ENCODE measurements at places on chromosomes 3 and 15.

GRCh38 chr3:109995377-109995776, 658.0 kb upstream of the DPPA4 start:
- no peak for DNase-seq

GRCh38 chr3:135964160-135964955, 1.2 kb upstream of the PPP2R3A start:
- DNase-seq, result no peak

DNA sequence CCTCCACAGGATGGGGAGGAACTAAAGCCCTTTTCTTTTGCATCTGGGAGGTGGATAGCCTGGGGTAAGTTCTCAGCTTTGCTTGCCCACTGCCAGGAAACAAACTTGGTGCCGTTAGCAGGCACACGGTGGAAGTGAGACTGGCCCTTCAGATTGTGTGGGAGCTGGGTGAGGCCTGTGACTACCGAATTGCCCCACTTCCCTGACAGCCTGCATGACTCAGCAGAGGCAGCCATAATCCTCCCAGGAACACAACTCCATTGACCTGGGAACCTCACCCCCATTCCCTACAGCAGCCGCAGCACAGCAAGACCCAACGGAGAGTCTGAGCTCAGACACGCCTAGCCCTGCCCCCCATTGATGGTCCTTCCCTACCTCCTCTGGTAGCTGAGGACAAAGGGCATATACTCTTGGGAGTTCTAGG, 282.6 kb downstream of the KLF13 start:
- no peak for DNase-seq

DNA sequence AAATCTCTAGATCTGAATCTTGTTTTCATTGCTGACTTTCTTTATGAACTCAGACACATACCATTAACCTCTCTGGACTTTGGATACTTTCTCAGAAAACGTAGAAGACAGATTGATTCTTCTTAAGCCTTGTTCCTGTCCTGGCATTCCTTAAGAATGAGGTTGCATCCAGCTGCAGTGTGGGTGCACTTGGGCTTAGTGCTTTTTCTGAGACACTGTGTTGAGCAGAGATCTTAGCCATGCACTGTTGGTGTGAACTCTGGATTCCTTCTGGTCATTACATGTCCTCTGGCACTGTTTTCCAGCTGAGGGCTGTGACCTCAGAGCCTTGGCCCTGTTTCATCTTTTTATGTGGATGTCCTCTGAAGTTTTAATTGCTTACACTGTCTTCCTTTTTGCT, 428.3 kb downstream of the CNTN4 start:
- DNase-seq, result no peak

- DNase-seq, result no peak
These were observed 59.1 kb upstream of the CTDSPL2 start for GRCh38 chr15:44368370-44368769.

DNA sequence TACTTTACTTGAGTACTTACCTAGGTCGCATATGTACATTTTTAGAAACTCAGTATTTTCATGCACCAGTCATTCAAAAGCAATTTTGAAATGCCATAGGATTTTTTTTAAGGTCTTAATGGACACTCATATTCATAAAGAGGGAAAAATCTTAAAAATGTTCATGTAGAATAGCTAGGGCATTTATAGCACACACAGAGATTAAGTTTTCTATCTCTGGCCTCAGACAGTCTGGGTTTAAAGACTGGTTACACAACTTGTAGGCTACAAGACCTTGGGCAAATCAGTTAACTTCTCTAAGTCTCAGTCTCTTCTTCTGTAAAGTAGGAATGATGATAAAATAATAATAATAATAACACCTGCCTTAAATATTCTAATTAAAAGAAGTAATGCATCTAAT, 48.5 kb upstream of the UBP1 start:
- no peak for DNase-seq

DNA sequence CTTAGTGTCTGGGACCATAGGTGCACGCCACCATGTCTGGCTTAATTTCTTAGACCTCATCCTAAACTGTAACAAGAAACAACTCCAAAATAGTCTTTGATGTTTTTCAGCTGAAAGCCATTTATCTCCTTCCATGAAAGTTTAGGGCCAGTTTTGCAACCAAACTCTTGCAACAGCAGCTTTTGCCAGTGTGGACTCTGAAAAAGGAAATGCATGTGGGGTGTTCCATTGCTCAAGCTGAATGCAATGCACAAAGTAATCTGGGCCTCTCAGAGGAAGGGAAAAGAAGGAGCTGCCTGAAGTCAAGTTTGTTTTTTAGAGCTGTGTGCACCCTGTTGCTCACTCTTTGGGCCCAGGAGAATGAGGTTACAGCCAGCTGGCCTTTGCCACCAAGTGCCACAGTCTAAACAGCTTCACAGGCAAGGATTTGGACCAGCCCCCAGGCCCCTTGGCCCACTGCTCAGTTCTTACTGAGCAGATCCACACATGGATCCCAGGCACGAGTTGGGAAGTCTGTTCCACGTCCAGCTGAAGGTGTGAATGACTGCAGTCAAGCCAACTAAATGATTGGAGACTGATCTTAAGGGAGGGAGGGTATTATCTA, 212.3 kb upstream of the LRRFIP2 start:
- peak; percentile 61 for DNase-seq

DNA sequence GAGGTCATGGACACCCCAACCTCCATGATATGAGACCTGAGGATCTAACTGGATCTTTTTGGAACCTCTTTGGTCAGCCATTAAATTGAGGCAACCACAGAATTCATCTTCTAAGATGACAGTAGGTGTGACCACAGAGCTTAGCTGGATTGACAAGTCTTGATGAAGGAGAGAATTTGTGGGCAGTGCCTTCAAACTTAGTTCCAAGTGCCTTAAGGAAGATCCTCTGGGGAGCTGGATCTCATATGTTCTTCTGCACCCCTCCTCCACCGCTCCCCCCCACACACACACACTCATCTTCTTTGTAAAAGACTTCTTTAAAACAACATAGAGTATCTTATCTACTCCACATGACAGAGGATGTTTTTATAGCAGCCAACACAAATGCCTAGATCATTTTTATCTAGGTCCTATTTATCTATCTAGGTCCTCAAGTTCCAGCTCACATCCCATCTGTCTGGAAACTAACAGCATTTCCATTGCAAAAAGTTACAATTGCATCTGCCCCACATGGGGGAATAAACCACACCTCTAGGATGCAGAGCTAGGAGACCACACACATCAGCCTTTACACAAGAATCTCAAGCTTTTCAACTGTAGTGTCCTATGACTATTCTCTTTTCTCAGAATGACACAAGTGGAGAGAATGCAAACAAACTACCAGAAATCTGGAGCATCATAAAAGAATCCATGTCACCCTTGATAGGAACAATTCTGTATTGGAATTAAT, 37.4 kb downstream of the WWTR1 start:
- peak; percentile 79 for DNase-seq

DNA sequence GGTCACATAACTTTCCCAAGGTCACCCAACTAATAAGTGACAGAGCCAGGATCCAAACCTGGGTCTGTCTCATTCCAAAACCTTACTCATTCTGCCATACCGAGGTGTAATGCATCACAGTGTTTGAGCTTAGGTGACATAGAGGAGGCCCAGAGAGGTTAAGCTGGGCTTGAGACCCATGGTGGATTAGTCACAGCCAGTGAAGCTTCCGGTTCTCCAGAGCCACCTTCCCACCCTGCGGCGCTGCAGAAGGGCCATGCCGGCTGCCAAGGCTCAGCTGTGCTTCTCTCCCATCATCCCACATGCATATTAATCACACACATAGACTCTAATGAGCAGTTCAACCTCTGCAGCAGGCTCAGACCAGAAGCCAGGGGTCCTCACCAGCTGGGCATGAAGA, 42.2 kb downstream of the SPSB4 start:
- no peak for DNase-seq

DNA sequence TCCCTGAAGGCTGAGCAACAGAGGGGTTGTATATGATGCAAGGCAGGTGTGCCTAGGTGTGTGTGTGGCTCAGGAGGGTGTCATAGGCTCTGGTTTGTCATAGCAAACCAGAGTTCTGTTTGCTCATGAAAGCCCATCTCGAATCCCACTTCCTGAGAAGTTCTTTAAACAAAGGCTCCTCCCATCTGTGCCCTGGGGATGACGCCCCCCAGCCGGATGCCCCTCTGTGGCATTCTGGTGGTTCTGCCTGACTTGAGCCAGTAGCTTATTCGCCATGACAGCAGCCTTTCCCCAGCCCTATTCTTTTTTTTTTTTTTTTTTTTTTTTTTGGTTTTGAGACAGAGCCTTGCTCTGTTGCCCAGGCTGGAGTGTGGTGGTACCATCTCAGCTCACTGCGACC, 45.4 kb downstream of the PDIA5 start:
- DNase-seq, result no peak

DNA sequence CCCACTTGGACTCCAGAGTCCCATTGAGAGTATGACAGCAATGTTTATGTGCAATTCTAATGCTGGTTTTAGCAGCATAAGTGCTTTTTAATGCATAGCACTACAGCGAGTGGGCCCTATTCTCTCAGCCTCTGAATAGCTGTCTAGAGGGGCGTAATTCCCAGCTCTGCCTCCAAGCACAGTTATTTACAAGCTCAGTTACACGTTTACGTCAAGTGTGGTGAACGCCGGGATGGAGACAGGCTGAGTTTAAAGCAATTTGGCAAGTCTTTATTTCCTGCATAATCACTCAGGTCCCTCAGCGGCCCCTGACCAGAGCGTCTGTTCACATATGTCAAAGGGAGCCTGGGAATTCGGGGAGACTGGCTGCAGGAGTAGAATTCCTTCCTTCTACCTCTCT, 43.9 kb downstream of the SOX14 start:
- no peak for DNase-seq

GRCh38 chr3:11452312-11452711, 180.1 kb downstream of the ATG7 start:
- no peak for DNase-seq

DNA sequence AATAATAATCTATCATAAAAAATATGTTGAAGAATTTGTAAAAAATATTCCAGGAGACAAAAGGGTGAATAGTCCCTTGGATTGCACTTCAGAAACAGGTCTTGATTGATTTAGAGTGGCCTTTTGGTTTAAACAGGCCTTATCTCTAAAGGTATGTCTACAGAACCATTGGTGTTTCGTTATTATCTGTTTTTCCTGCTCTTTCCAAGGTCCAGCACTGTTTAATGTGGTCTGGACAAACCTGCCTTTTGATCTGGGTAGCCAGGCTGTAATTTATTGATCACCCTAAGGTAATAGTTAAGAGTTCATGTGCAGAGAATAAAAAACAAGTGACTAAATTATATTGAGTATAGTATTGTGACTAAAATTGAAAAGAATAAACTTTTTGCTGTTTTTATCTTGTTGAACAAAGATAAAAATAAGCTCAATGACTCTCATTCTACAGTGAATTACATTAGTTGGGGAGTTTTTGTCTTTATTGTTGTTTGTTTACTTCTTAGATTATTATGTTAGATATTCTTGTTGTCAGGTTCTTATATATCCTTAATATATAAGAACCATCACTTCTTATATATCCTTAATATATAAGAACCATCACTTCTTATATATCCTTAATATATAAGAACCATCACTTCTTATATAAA, 25.1 kb downstream of the SLC2A2 start:
- DNase-seq, result no peak

GRCh38 chr3:38519000-38519399, 22.9 kb downstream of the EXOG start:
- DNase-seq, result no peak

GRCh38 chr3:46709721-46710120, 7.9 kb downstream of the PRSS50 start:
- no peak for DNase-seq

DNA sequence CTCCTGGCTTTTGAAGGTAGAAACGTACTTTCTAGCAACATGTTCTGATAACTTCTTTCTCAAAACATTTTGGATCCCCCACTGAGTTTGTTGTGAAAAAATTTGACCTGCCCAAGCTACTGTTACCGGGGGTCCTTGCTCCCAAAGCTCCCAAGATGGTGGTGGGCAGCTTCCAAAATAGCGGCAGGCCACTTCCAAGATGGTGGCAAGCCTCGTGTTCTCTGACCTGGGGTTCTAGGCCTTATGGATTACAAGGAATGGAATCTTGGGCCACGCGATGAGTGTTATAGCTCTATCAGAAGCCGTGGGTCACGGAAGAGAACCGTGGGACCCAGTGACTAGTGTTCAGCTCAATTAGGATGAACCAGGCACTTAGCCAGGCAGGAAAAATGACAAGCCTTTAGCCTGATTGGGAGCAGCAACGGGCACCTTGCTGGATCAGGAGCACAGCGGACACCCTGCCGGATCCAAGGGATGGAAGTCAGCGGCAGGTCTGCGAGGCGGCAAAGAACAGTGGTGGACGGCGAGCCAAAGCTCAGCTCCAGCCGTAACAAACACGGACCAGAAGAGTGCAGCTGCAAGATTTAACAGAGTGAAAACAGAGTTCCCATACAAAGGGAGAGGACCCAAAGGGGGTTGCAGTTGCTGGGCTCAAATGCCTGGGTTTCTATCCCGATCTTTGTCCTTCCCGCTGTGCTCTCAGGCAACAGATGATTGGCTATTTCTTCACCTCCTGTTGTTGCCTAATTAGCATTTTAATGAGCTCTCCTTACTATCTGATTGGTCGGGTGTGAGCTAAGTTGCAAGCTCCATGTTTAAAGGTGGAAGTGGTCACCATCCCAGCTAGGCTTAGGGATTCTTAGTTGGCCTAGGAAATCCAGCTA, 133.3 kb downstream of the WDR72 start:
- DNase-seq, result no peak

- DNase-seq, result no peak
These were observed 368.1 kb upstream of the SEMA6D start for GRCh38 chr15:47349179-47349578.

DNA sequence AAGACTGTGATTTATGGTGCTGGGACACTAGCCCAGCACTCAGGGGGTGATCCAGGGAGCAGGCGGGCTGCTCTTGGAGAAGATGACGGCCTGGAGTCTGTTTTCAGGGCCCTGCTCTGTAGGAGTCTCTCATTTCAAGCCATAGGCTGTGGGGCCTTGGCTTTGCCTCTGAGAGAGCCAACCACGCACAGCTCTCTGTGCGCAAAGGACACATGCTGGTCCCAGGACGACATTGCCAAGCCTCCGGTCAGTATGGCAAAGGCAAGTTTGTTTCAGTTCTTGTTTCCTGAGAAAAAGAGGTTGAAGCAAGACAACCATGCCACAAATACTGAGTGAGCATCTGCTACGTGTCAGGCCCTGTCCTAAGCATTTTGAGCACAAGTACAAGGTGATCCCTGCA, 197.1 kb downstream of the EPHB1 start:
- no peak for DNase-seq

DNA sequence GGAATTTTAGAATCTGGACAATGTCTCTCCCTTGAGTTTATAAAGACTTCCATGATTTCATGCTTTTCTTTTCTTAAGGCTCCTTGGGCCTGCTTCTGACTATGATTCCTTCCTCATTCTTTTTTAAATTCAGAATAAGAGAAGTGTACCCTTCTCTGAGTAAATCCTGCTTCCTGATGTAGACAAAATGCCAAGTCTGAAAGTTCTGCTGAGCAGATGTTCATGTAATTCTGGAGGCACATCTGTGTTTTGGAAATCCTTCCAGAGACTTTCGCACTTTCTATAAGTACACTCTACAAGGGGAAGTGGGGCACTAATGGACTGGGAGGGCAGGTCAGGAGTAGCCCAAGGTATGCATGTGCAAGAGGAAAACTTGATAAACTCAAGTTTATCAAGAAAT, 24.8 kb downstream of the TPM1 start:
- no peak for DNase-seq

- no peak for DNase-seq
These were observed 81.9 kb upstream of the ZNF280D start for GRCh38 chr15:56815247-56815646.
